ENCODE measurements at places on chromosomes 13 and 19.

GRCh38 chr13:91745967-91746366 is 347.5 kb downstream of the GPC5 start:
- no peak for DNase-seq

- no peak for DNase-seq
Observed at GRCh38 chr13:81957121-81957520, 1616.2 kb upstream of the SPRY2 start.

DNA sequence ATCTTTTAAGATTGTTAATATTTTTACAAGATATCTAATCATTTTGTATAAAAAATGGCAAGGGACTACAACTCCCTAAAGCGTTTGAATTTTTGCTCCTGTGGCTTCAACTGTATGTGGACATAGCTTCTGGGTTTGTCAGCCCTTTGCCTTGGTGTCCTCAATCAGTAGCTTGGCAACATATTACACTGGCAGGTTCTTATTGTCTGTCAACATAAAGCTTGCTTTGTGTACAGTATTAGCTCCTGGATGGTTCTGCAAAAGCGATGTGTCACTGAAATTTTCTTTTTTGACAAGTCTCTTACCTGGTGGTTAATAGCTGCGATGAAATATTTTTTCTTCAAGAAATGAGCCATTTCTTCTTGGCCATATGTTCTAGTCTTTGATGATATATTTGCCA is 190.0 kb downstream of the HS6ST3 start:
- no peak for DNase-seq

DNA sequence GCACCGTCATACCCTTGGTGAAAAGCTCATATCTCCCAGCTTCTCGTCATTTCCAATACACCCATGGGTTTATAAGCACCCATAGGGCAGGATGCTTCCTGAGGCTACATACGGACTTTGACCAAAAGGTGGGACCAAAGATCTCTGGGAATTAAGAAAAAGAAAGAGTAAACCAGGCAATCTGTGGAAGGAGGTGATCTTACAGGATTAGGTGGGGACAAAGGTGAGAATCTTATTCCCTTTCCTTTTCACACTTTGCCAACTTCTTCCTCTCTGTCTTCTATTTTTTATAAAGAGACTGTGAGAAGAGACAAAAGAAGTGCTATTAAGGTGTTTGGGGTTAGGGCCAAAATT is 172.0 kb downstream of the DLEU7 start:
- DNase-seq, result no peak

DNA sequence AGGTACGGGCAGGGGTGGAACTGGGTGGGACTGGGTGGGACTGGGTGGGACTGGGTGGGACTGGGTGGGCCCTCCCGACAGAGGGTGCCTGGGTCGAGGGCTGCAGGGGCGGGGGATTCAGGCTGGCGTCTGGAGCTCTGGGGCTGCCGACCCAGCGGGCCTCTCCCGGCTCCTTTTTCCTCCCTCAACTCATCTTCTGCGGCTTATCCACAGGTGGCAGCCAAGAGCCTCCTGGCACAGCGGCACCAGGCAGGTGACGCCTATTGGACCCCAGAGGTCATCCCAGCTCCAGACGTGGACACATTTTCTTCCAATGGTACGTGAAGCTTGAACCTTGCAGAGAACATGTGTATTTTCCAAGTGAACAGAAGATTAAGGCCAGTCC is 533 bp downstream of the ZNF544 start:
- no peak for DNase-seq

DNA sequence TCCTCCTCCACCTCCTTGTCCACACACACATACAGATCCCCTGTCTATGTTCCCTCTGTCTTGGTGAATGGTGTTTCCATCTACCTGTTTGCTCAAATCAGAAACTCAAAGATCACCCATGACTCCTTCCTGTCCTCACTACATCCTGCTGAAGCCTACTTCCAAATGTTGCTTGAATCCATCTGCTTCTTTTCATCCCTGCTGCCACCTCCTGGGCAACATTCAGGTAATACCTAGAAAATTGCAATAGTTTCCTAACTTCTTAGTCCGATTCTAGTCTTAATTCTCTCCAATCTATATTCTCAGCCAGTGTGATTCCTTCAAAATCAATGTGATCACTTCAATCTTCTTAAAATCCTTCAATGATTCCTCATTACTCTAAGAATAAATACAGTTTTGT is 155.5 kb upstream of the STARD13 start:
- DNase-seq, result no peak

DNA sequence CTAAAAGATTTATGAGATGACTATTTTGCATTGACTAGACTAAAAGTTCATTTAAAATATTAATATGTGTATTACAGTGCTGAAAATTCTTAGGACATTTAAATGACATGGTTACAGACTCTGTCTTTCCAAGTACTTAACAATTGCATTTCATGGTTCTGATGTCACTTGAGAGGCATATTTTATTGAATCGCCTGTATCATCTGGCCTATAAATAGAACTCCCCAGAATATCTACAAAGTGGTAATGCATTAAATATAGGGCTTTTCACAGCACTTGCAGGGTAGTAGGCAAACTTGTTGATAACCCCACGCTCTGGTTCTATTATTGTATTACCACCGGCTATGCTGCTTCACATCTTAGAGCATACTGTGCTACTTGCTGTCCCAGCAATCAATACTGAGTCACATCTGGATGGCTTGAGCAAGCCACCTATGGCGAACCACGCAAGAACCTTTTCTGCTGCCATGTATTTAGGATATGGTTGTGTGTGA is 400.6 kb downstream of the HS6ST3 start:
- DNase-seq, result no peak

DNA sequence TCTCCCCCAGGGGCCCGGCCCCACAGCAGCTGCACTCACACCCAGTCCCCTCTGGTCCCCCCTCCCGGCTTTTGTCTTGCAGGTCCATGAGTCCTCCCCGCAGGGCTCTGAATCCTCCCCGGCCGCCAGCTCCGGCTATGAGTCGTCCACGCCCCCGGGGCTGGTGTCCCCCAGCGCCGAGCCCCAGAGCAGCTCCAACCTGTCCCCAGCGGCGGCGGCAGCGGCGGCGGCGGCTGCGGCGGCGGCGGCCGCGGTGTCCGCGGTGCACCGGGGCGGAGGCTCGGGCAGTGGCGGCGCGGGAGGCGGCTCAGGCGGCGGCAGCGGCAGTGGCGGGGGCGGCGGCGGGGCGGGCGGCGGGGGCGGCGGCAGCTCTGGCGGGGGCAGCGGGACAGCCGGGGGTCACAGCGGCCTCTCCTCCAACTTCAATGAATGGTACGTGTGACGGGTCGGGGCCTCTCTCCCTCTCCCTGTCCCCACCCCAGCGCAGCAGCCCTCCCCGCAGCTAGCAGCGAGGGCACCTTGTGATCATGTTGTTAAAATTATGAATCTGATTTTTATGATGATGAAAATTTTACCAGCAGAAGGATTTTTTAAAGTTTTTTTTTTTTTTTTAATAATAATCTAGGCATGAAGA is 3.8 kb downstream of the ZIC2 start:
- no peak for DNase-seq

DNA sequence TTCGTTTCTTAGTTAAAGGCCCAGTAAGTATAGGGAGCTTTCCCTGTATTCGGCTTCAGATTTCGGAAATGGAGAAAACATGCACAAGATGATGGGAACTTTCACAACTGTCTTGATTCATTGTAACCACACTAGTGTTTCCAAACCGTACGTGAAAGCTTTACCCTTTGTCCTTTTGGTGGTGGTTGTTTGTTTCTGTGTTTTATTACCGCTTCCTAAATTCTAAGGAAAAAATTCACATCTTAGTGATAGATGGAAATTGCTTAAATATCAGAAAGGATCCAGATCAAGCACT is 504 bp upstream of the VWA8 start:
- DNase-seq, result no peak

DNA sequence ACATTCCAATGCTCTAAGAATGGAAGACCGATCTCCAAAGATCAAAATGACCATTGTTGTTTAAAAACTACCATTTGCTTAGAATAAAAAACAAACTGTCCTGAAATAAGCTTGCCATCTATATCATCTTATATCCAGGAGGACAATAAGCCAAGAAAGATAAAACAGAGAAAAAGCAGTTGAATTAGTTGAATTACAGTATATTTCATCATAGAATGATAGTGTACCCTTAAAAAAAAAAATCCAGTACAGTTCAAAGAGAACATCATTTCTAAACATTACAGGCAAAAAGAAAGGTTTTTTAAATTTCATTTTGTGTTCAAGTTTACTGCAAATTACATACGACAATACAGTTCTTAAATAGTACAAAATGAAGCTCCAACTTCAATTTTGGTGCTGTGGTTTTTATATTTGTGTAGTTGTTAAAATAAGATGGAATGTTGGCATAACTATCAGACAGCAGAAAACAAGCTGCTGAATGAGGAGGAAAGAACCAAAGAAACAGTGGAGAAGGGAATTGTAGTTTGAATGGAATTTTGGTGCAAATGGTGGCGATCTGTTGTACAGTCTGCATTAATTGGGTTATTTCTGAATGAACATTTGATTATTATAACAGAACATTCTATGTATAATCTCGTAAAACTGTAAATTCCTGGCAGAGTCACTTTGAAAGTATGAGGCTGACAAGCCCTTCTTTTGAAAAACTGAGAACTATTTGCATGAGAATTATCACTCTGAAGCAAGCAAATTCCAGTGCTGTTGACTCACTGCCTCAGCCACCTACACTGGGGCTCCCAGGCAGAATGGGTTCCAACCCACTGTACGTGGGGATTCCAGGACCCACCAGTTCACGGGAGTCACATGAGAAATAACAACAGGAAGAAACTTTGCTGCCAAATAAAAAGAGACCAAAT is 37.7 kb downstream of the LHFPL6 start:
- no peak for DNase-seq

- DNase-seq, result no peak
Observed at GRCh38 chr19:28118235-28118634, 1094.7 kb downstream of the UQCRFS1 start.

DNA sequence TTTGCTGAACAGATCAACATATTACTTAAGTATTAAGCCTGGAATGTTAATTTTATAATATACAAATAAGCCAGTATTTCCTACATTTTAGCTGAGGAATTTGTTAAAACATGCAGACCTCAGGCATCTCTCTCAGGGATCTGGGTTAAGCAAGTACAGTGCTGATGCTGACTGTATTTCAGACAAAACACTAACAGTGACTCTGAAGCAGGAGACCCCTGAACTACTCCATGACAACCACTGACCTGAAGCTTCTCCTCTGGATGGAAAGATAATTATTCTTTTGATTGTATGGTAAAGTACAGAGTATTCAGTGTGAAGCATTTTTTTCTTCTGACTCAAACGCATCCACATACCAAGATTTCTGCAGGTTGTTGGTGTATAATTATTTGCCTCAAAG is 680.8 kb downstream of the LIG4 start:
- no peak for DNase-seq

DNA sequence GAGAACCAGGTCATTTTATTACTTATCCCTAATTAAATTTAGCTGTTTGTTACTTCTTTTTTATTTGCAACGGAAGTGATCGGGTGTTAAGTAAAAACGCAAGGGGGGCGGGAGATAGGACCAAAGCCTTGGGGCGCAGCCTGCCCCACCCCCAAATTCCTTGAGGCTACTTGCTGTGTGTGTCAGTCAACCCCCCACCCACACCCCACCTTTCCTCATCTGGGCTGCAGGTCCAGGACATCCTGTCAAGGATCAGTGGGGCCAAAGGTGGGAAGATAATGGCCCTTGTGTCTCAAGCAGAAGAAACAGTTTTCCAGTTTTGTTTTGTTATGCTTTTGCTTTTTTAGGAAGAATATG is 1.2 kb upstream of the FOXO1 start:
- DNase-seq, result no peak

DNA sequence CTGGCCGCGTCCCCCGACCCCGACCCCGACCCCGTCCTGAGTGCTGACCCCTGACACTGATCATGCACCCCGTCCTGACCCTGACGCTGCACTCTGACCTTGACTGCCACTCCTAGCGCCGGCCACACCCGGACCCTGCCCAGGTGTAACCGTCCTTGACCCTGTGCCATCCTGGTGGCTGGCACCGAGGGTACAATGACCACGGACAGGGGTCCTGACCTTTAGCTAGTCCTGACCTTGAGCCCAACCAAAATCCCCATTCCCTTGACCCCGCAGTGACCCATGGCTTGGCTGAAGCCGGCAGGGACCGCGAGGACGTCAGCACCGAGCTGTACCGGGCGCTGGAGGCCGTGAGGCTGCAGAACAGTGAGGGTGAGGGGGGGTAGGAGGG is 25.9 kb downstream of the CLEC4M start:
- no peak for DNase-seq

DNA sequence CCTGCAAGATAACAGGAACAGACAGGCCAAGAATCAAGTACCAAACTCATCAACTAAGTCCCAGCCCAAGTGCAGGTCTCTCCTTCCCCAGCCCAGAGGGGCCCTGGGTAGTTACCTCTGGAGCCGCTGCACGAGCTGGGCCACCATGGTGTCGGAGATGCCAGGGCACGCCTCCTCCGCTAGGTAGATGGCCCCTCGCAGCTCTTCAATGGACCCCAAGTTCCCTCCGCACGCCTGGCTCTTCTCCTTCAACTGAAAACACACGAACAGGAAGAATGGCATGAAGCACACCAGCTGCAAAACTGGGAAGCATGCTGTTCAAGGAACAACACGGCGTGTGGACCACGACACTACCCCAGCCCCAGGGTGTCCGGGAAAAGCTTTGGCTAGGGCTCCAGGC is 119.9 kb downstream of the STK24 start:
- no peak for DNase-seq

DNA sequence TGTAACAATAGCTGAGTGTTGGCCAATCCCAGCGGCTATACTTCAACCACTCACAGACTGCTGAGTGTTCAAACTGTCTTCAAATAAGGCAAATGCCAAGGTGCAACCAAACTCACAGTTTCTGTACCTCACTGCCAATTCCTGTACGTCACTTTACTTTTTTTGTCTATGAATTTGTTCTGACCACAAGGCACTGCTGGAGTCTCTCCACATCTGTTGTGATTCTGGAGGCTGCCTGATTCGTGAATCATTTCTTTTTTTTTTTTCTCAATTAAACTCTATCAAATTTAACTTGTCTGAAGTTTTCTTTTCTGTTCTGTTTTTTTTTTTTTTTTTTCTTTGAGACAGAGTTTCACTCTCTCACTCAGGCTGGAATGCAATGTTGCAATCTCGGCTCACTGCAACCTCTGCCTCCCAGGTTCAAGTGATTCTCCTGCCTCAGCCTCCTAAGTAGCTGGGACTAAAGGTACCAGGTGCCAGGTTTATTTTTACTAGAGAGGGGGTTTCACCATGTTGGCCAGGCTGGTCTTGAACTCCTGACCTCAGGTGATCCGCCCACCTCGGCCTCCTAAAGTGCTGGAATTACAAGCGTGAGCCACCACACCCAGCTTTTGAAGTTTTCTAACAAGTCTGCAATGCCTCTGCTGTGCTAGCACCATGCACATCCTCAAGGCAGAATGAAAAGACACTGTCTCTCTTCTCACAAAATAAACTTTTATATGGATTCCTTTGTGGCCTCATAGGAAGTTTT is 401.7 kb downstream of the IRS2 start:
- DNase-seq, result no peak
